LoVo (cell line): ENCODE measurements at places on chromosomes 2 and 18.

GRCh38 chr2:128318776-128319464, at the start of gene HS6ST1:
Gene HS6ST1, minus strand, starts transcription at chr2:128318868. Its CDS starts 305 bp downstream, at chr2:128318563.
- DNase-seq = peak; percentile 87

- DNase-seq = no peak
Measured at GRCh38 chr2:215930505-215931253, 82.7 kb downstream of the MREG start.

GRCh38 chr2:232363784-232364615, 14.6 kb upstream of the ALPP start:
- DNase-seq = no peak

DNA sequence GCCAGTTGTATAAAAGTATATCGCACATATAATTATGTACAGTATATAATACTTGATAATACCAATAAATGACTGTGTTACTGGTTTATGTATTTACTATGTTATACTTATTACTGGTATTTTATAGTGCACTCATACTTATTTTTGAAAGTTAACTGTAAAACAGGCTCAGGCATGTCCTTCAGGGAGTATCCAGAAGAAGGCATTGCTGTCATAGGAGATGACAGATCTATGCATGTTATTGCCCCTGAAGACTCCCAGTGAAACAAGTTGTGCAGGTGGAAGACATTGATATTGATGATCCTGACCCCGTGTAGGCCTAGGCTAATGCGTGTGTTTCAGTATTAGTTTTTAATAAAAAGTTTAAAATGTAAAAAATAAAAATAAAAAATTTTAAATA, 20.3 kb upstream of the ASXL3 start:
- no peak for DNase-seq

GRCh38 chr2:57886161-57886786, 160.3 kb upstream of the VRK2 start:
- no peak for DNase-seq

- DNase-seq = no peak
Measured at GRCh38 chr18:48855422-48856377, 95.1 kb downstream of the SMAD7 start.

DNA sequence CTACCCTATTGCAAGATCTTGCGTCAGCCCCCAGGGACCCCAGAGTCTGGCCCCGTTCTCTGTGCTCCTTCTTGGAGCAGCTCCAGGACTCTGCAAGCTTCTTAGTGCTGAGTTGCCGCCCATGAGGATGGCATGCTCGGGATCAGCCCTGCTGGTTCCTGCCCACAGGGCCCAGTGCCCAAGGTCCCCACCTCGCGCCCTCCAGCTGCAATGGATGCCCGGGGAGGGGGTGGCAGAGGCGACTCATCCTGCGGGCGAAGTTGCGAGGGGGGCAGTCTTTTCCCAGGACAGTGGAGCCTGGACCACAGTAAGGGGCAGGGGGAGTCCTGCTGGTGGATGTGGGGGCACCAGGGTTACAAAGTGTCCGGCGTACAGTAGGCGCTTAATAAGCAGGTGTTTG, 261.9 kb downstream of the BCL2 start:
- DNase-seq = no peak

DNA sequence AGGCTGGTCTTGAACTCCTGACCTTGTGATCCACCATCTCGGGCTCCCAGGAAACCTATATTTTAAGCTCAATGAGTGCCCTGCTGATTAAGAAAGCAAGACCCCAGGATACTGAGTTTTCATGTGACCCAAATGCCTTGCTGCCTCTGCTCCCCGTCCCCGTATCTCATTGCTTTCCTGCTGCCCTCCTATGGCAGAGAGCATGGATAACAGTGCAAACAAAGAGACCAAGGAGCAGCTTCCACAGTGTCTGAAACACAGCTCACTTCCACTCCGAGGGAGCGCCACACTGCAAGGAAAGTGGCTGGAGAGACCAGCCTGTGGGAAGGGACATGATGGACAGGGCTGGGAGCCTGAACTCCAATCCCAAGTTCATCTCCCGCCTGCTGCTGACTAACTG, 246.8 kb downstream of the TMEM182 start:
- DNase-seq = no peak

GRCh38 chr2:54609241-54609640, 114.2 kb upstream of the EML6 start:
- DNase-seq = no peak

DNA sequence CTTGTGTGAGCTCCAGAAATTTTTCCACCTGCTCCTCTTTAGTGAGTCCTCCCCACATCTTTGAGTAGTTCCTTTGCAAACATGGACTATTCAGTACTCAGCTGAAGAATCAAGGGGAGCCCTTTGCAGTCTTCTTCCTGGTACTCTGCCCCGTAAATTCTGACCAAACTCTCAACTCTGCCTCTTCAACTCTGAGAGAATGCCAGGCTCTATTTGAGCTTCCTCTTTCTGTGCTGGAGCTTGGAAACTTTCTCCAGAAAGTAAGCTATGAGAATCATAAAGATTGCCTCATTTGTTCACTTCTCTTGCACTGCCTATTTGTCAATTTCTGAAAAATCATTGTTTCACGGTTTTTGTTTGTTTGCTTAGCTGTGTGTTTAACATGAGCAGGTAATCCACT, 7.4 kb upstream of the STAT4 start:
- DNase-seq = no peak

DNA sequence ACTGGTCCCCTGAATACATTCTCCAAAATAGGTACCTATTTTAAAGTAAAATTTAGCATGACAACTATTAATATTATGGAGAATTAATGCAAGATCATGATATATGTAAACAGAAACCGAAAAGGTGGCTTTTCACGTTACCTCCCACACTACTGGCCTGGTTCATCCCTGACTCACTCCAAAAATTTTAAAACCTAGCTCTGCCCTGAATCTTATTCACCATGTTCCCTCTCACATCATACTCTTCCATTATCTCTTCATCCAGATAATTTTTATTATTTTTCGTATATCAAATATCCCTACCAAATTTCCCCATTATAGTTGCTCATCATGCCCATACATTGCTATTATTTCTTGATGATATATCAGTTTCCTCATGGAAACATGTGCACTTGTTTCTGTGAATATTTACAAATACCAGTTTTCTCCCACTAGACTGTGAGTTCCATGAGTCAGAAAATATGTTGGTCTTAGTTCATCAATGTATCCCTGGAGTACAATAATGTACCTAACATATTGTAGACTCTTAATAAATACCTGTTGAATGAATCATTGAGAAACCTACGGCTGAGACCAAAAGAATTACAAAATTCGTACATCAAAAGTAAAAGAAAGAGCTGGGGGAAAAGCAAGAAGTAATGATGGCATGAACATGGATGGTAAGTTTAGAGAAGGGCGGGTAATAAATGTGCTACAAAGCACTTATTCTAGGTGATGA, 360.1 kb upstream of the CHAC2 start:
- DNase-seq = no peak

DNA sequence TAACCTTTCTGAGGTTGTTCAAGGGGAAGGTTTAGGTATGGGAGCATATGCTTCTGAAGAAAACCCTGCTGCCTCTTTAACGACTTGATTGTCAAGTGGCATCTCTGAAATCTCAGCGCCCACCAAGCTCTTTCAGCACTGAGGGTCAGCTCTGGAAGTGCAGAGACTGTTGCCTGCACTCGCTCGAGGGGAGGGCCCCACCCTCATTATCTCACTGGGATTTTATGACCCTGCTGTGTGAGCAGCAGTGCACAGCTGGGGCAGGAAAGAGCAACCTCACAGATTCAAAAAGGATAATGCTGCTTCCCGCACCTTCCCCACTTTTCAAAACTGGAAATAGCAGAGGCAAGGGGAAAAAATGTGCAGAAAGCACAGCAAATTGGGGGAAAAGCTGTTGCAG, 56.9 kb upstream of the SPRED2 start:
- no peak for DNase-seq

DNA sequence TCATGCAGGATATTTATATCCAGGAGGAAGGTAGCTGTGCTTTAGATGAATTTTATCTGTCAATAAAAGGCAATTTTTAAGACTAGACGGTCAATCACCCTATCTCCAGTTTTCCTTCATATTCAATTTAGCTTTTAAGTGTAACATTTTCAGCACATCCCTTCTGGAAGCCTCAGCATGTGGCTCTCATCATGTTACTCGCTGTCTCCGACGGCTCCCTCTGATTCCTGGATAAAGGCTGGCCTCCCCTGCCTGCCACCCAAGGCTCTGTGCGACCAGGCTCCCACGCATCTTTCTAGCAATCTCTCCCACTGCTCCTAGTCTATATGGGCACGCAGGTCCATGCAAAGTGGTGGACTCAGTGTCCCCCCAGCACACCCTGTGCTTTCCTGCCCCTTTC, 84.5 kb downstream of the MEP1B start:
- DNase-seq = no peak

GRCh38 chr18:41745166-41746049, 209.6 kb upstream of the PIK3C3 start:
- DNase-seq = peak; percentile 32

- DNase-seq = no peak
Measured at GRCh38 chr18:58102018-58102417, 58.0 kb downstream of the NEDD4L start.

DNA sequence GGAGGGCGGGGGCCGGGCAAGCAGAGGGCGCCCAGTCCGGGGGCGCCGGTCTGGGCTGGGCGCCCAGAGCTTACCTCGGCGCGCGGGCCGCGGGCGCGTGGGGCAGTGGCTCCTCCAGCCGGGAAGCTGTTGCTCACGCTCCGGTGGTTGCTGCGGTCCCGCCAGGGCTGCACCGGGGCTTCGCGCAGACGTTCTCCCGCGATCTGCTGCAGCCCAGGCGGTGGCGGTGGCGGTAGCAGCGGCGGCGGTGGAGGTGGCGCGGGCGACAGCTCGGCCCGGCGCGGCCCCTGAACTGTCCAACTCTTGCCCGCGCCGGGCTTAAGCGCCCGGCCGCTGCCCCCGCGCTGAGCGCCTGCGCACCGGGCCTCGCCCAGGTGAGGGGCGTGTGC, 391 bp downstream of the ZNF385B start:
- peak; percentile 14 for DNase-seq

DNA sequence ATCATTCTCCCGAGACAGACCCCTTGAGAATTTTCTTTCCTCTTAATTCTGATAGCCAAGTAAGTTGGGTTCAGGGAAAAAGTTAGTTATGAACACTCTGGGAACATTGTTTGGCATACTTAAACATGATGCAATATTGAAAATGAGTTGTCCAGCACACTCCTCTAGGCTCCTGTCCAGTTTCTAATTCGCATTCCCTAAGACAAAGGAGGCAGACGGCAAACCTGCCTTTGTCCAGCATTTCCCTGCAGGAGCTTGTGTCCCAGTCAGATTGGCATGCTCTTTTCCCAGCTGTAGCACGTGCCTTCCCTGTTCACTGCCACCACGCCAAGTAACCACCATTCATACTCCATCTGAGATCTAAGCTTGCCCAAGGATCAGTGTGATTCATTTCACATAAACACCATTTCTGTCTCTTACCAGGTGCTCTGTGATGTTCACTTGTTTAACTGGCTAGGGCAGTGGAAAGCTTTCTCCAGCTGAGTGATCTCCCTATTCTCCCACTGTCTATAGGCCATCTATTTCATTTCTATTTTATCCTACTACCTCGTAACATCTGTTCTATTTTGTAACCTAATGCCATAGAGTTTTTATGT, 150.0 kb upstream of the EPB41L3 start:
- no peak for DNase-seq

- no peak for DNase-seq
Measured at GRCh38 chr2:156115338-156115737, 217.2 kb downstream of the NR4A2 start.

DNA sequence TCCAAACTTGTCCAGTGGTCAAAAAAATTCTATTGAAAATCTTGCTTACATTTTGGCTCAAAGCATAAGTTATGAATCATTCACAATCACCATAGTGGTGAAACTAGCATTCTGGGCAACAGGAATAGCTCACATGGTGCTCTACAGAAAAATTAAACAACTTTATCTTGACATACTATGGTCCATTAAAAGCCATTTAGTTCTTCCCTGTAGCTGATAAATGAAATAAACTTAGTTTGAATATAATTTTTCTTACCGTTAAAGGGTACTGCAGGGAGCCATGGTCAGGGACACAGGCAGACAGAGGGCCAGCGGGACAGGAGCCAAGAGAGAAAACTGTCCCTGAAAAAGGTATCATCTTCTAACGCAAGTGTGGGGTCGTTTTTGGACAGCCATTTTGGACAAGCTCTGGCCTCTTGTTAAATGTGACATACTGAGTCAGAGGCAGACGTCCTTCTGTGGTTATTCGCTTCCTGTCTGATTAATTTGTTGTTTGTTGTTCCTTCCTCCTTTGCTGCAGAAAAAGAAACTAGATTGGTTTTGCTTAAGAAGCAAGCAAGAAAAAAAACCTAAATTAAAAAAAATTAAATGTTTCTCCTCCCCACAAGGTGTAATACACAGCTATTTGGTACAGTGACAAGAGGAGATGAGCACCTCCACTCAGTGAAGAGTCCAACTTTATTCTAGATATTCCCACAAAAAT, at the start of gene WIPF1:
Gene WIPF1 (minus strand): TSS at position 460 of the 703 bp plus-strand sequence. CDS start 12,231 bp downstream, outside the sequence.
- no peak for DNase-seq

GRCh38 chr2:111535404-111535803, 348.6 kb downstream of the ANAPC1 start:
- no peak for DNase-seq

- no peak for DNase-seq
Measured at GRCh38 chr2:149101818-149102217, 63.3 kb downstream of the LYPD6B start.

- DNase-seq = no peak
Measured at GRCh38 chr2:216992056-216992675, 132.3 kb upstream of the TNP1 start.

DNA sequence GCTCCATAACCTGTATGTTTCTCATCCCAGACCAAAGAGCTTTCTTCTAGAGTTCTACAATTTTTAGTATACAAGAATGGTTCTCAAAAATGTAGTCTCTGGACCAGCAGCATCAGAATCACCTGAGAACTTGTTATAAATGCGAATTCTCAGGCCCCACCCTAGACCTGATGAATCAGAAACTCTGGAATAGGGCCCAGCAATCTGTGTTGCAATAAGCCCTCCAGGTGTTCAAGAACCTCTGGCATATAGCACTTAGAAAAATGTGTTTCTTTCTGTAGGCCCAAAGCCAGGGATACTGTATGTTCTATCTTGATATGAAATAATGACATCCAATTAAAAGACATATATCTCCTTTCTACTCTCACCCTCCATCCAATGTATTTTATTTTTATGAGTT, 10.4 kb downstream of the PAIP2B start:
- DNase-seq = peak; percentile 39

DNA sequence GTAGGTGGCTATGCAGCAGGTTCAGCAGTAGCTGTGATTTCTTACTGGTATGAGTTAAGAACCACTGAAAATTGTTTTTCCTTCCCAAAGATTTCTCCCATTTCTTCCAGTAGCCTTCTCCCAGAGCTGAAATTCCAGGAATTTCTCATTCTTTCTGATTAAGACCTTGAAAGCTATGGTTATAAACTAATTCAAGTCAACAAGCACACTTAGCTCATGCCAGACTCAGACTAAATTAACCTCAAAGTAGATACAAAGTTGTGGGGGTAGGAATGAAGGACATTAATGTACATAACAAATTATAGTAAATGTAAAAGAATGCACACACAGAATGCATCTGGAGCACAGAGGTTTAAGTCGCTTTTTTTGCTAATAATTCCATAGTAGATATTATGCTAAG, 103.6 kb upstream of the SOX11 start:
- no peak for DNase-seq

GRCh38 chr2:191835539-191836350, 11.1 kb downstream of the CAVIN2 start:
- DNase-seq = no peak

- DNase-seq = no peak
Measured at GRCh38 chr2:217387776-217388387, 528.0 kb upstream of the TNP1 start.

GRCh38 chr2:99555404-99555803, 65.6 kb upstream of the REV1 start:
- DNase-seq = no peak
